CD4-positive, alpha-beta T cell (primary cell): ENCODE measurements at places on chromosomes 2 and 18. TPM values are rescaled to one million over a fixed set of nuclear protein-coding genes. Genes with fewer than 3 reads are reported as not detected.

Gene DSG1
- not detected for total RNA-seq

Gene TCF7L1
- total RNA-seq: not detected

- no peak for DNase-seq
- no peaks in the 10 kb centered on the region for H3K4me1 ChIP-seq
- H3K36me3 ChIP-seq: no peaks in the 10 kb centered on the region
- H3K4me3 ChIP-seq: no peak overlapping the region
- no peak overlapping the region for H3K27ac ChIP-seq
These were observed 35.1 kb downstream of the TANC1 start for GRCh38 chr2:159003555-159003954.

DNA sequence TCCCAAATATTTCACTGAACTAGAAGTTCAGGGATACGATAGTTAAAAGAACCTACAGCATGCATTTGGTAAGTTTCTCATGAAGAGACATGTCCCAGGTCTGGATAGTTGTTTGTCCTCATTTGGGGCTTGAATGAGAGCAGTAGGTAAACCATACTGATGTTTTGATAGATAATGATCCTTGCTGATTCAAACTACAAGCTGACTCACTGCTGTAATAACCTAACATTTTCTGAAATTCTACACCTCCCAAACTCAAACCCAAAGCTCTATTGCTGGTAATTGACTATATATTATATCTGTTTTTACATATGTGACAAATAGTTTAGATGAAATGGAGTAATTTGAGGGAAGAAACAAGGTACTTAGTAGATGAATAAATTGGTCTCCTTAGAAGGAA is 154.1 kb upstream of the BOD1L2 start:
- H3K27me3 ChIP-seq: no peaks in the 10 kb centered on the region
- DNase-seq: no peak
- H3K27ac ChIP-seq: no peak overlapping the region
- no peaks in the 10 kb centered on the region for H3K4me1 ChIP-seq
- H3K36me3 ChIP-seq: no peaks in the 10 kb centered on the region

Gene STARD6
- not detected for total RNA-seq

GRCh38 chr2:101623031-101623521 is 74.4 kb upstream of the MAP4K4 start:
- no peak overlapping the region for H3K4me3 ChIP-seq
- peaks cover 21% of the 10 kb centered on the region for H3K4me1 ChIP-seq
- no peaks in the 10 kb centered on the region for H3K27me3 ChIP-seq
- H3K36me3 ChIP-seq: no peaks in the 10 kb centered on the region

Gene TTR
- not detected for total RNA-seq

DNA sequence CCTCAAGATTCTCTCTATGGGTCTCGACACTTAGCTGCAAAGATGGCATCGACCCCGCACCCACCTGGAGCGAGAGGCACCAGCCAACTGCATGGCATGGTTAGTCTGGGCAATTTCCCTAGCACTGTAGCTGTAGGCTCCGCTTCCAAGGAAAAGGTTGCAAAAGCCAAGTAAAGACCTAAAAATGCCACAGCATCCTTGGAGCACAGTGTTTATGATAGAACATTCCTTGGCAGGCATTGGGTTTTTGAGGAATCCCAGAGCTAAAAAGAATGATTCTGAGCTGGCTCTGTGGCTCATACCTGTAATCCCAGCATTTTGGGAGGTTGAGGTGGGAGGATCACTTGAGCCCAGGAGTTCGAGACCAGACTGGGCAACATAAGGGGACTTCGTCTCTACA is 22.9 kb downstream of the QPCT start:
- no peak overlapping the region for H3K27ac ChIP-seq
- H3K27me3 ChIP-seq: peaks cover 6% of the 10 kb centered on the region
- peaks cover 21% of the 10 kb centered on the region for H3K4me1 ChIP-seq
- DNase-seq: no peak
- no peaks in the 10 kb centered on the region for H3K36me3 ChIP-seq

DNA sequence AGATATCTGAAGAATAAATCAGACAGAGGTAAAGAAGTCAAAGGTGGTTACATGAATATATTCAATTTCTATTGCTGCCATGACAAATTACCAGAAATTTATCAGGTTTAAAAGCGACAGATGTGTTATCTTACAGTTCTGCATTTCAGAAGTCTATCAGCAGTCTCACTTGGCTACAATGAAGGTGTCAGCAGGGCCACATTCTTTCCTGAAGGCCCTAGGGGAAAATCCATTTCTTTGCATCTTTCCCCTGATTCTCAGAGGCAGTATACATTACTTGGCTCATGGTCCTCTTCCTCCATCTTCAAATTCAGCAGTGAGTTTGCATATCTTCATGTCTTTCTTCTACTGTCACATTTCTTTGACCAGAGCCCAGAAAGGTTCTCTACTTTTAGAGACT is 145.8 kb upstream of the GULP1 start:
- H3K4me3 ChIP-seq: no peak overlapping the region
- H3K4me1 ChIP-seq: no peaks in the 10 kb centered on the region
- no peaks in the 10 kb centered on the region for H3K36me3 ChIP-seq
- no peak overlapping the region for H3K27ac ChIP-seq
- DNase-seq: no peak

DNA sequence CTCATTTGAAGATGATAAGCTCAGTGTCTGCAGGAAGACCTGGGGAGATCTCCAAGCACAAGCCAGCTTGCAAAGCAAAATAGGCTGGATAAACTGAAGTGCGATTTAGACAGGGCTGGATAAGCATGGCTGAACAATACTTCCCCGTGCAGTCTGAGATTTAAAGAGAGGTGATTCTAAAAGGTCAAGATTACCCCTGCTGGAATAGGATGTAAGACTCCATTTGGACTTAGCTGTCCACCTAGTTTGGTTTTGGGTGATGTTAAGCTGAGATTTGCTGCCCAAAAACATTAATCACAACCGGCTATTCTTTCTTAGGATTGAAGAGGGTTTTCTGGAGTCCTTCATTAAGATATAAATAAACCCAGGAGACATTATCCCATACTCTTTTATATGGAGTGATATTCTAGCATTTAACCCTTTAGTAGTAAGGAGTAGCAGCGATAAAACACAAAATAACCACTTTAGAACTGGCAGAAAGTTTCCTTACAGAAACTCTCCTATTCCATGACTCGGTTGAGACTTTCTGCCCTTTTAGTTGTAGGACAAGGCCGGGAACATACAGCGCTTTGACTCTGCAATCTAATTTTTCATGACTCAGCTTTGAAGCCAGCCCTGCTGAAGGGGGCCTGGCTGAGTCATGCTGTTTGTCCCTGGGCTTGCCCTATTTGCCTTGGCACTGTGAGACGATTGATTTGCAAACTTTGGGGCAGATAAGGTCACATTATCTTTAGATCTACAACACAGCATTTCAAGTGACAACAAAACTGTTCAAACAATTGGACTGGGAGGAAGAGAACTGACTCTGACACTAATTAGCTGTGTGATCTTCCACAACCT is 238.2 kb downstream of the GCA start:
- H3K27ac ChIP-seq: no peak overlapping the region
- no peak for DNase-seq
- no peaks in the 10 kb centered on the region for H3K36me3 ChIP-seq
- H3K4me3 ChIP-seq: no peak overlapping the region
- H3K4me1 ChIP-seq: no peaks in the 10 kb centered on the region
- H3K27me3 ChIP-seq: no peaks in the 10 kb centered on the region

DNA sequence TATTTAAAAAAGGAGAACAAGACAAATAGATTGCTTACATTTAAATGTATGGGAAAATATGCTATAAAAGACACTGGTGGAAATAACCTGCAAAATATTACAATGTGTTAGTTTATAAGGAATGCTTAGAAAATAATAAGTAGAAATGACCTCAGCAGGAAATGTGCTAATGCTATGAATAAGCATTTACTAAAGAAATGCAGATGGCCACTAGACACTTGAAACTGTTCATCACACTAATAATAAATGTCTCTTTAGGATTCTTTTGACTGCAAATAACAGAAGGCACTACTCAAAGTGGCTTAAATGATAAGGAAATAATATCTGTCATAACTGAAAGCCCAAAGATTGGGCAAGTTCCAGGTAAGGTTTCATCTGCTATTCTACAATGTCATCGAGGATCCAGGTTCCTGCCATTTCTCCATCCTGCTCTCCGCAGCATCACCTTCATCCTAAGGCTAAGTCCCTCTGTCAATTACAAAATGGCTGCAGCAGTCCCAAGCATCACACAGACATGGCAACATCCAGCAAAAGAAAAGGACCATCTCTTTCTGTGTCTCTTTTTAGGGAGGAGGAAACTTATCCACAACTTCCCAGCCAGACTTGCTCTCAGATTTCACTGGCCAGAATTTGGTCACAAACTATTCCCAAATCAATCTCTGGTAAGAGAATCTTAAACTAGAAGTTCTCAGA is 21.9 kb downstream of the METTL8 start:
- DNase-seq: no peak
- H3K27me3 ChIP-seq: no peaks in the 10 kb centered on the region
- H3K27ac ChIP-seq: no peak overlapping the region
- H3K4me3 ChIP-seq: no peak overlapping the region
- H3K36me3 ChIP-seq: no peaks in the 10 kb centered on the region

Gene RMND5A
- total RNA-seq: 21.4 TPM

Gene MC4R
- not detected for total RNA-seq

Gene SERPINB12
- not detected for total RNA-seq

DNA sequence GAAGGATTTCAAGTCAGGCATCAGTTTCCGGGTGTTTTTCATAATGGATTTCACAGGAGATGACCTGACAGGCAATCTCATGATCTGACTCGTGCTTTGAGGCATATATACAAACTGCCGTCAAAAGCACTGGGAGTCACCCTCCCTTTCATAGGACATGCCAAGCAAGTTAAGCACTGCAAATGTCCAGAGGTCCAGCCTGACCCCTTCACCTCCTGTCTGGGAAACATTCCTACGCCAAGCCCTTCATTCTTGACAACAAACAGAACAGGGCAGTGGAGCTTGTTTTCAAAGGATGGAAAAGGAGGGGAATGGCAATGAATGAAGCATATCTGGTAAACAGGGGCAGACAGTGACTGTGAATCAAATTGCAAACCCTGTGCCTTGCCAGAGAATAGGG is 963.6 kb downstream of the BCL11A start:
- H3K36me3 ChIP-seq: no peaks in the 10 kb centered on the region
- no peak for DNase-seq
- no peaks in the 10 kb centered on the region for H3K27me3 ChIP-seq
- H3K4me1 ChIP-seq: no peaks in the 10 kb centered on the region

Gene SLC14A1
- 5.3 TPM for total RNA-seq

GRCh38 chr2:19815746-19816145 is 86.0 kb downstream of the TTC32 start:
- H3K36me3 ChIP-seq: no peaks in the 10 kb centered on the region
- H3K27me3 ChIP-seq: no peaks in the 10 kb centered on the region
- no peak overlapping the region for H3K27ac ChIP-seq
- H3K4me1 ChIP-seq: no peaks in the 10 kb centered on the region
- no peak for DNase-seq
